ENCODE measurements at places on chromosomes 3 and 15. TPM values are rescaled to one million over a fixed set of nuclear protein-coding genes. Genes with fewer than 3 reads are reported as not detected.
A peak's percentile ranks its signal among the peaks of the same experiment; 100 is the strongest.

GRCh38 chr3:46095307-46095706, 68.0 kb upstream of the XCR1 start:
- peaks cover 23% of the 10 kb centered on the region for H3K4me1 ChIP-seq
- H3K36me3 ChIP-seq: no peaks in the 10 kb centered on the region
- H3K27me3 ChIP-seq: no peaks in the 10 kb centered on the region
- no peak overlapping the region for H3K4me3 ChIP-seq
- no peak for DNase-seq

DNA sequence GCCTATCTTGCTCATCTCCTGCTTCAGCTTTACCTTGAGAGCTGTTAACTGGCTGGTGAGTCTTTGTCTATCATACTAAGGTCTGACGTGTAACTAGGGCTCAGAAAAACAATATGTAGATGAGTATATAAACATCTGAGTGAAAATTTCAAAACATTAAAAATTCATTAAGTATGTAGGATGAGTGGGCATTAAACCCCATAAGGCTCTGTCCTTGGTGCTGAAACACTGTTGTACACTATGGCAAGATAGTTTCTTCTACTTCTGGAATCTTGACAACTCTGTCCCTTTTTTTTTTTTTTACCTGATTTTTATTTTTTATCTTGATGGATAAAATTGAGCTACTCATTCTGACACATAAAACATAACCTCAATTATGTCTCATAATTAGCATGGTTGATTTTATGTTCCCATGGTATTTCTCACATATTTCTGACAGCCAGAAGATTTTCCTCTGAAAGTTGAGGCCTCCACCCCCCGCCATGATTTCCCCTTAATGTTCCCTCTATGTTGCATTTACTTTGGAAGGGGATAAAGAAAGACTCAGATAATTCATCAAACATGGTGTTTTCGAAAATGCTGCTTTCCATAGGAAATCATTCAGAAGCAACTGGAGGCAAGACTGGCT, 54.3 kb downstream of the DGKG start:
- no peak overlapping the region for H3K27ac ChIP-seq
- no peaks in the 10 kb centered on the region for H3K27me3 ChIP-seq
- no peaks in the 10 kb centered on the region for H3K36me3 ChIP-seq
- DNase-seq: no peak
- H3K4me1 ChIP-seq: no peaks in the 10 kb centered on the region

GRCh38 chr3:133362539-133362938, 37.3 kb upstream of the BFSP2 start:
- no peak overlapping the region for H3K4me3 ChIP-seq
- H3K27ac ChIP-seq: no peak overlapping the region
- H3K4me1 ChIP-seq: no peaks in the 10 kb centered on the region
- peak; percentile 34 for DNase-seq

- H3K36me3 ChIP-seq: no peaks in the 10 kb centered on the region
- H3K4me3 ChIP-seq: peak overlapping the region; percentile 64
- peaks cover 37% of the 10 kb centered on the region for H3K4me1 ChIP-seq
- H3K27ac ChIP-seq: peak overlapping the region; percentile 94
- no peak for DNase-seq
- H3K27me3 ChIP-seq: no peaks in the 10 kb centered on the region
Observed at GRCh38 chr3:67654844-67655177, 399 bp upstream of the SUCLG2 start.

DNA sequence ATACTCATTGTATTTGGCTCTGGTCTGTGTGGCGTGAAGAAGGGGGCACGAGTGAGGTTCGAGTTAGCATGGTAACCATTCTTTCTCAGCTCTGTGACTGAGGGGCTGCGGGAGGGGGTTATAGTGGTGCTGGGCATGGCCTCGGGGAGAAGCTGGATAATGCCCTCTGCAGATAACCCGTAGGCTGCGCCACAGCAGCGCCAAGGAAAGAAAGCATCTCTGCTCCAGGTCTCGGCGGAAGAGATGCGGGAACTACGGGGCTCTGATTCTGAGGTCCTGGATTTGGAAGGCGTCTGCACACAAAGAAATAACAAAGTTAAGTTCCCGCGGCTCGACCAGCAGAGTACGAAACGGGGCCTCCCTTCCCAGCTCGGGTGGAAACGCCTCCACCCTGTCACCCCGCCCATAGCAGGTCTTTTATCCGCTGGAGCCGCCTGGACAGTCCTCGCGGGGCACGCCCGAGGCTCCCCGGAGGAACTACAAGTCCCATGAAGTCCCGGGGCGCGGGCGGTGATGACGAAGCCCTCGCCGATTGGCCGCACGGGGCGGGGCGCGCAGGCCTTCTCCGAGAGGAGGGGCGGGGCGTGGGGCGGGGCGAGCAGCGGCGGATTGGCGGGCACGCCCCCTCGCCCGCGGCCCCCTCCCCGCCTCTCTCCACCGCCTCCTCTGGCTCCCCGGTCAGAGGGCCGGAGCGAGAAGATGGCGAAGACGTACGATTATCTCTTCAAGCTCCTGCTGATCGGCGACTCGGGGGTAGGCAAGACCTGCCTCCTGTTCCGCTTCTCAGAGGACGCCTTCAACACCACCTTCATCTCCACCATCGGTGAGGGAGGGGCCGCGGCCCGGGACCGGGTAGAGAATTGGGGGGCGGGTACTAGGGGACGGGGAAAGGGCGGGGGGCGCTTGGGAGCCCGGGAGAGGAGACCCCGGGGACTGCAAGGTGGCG, at the start of gene RAB8B:
Gene RAB8B (plus strand): TSS at position 681 of the 946 bp plus-strand sequence. CDS start 19 bp downstream, at position 700.
- no peaks in the 10 kb centered on the region for H3K27me3 ChIP-seq
- peak within 1 kb of the TSS; percentile 84 for H3K27ac ChIP-seq
- no peaks in the 10 kb centered on the region for H3K36me3 ChIP-seq
- H3K4me3 ChIP-seq: peak within 1 kb of the TSS; percentile 89
- DNase-seq: peak; percentile 98

GRCh38 chr3:36904641-36905040, 40.2 kb downstream of the TRANK1 start:
- DNase-seq: peak; percentile 71
- H3K27ac ChIP-seq: no peak overlapping the region
- peaks cover 4% of the 10 kb centered on the region for H3K36me3 ChIP-seq
- H3K27me3 ChIP-seq: no peaks in the 10 kb centered on the region
- no peak overlapping the region for H3K4me3 ChIP-seq

GRCh38 chr3:30811151-30811795, 83.2 kb downstream of the GADL1 start:
- H3K4me3 ChIP-seq: no peak overlapping the region
- H3K27ac ChIP-seq: peak overlapping the region; percentile 3
- no peaks in the 10 kb centered on the region for H3K4me1 ChIP-seq
- no peak for DNase-seq
- no peaks in the 10 kb centered on the region for H3K36me3 ChIP-seq

DNA sequence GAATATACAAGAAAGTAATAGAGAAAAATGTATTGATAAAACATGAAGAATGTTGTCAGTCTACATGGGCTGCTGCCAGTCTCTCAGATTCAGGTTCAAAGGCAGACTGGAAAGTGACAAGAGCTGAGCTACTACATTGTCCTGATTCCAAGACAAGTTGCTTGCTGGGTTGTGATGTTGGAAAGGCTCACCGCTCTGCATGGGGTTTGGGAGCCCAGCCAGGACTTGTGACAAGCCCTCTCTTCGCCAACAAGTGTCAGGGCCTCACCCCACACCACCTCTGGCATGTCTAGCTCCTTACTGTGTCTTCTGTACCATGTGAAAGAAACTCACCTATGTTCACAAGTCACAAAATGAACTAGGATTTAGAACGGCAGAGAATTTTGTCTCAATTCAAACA, 43.0 kb upstream of the SH3GL3 start:
- no peak overlapping the region for H3K4me3 ChIP-seq
- H3K27me3 ChIP-seq: no peaks in the 10 kb centered on the region
- no peaks in the 10 kb centered on the region for H3K36me3 ChIP-seq
- no peak overlapping the region for H3K27ac ChIP-seq

DNA sequence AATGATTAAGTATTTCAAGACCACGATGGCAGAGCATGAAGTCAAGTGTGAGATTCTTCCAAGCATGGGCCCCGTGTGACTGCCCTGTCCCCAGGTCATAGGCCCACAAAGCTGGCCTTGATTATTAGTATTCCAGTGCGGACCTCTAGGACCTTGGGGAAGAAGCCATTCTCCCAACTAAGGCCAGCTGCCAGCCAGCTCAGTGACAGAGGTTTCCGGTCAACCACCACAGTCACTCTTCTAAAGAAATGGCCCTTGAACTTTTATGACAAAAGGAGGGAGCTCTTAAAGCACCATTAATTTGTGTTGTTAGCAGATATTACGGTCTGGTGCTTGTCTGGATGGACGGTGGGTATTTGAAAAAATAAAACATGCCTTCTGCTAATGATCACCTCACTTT, 28.0 kb downstream of the FAM3D start:
- H3K27me3 ChIP-seq: no peaks in the 10 kb centered on the region
- no peak for DNase-seq
- no peaks in the 10 kb centered on the region for H3K36me3 ChIP-seq
- no peak overlapping the region for H3K27ac ChIP-seq
- H3K4me1 ChIP-seq: peaks cover 7% of the 10 kb centered on the region
- no peak overlapping the region for H3K4me3 ChIP-seq

GRCh38 chr3:127492426-127492825, 98.1 kb downstream of the TPRA1 start:
- no peaks in the 10 kb centered on the region for H3K27me3 ChIP-seq
- no peak overlapping the region for H3K4me3 ChIP-seq
- no peak for DNase-seq
- no peaks in the 10 kb centered on the region for H3K4me1 ChIP-seq
- no peaks in the 10 kb centered on the region for H3K36me3 ChIP-seq

- H3K27me3 ChIP-seq: no peaks in the 10 kb centered on the region
- H3K4me3 ChIP-seq: no peak overlapping the region
- H3K27ac ChIP-seq: no peak overlapping the region
- H3K4me1 ChIP-seq: no peaks in the 10 kb centered on the region
Observed at GRCh38 chr15:91516866-91517265, 336.6 kb upstream of the SLCO3A1 start.

- no peak for DNase-seq
- H3K36me3 ChIP-seq: no peaks in the 10 kb centered on the region
- no peaks in the 10 kb centered on the region for H3K4me1 ChIP-seq
Observed at GRCh38 chr3:191070201-191070600, 128.8 kb upstream of the OSTN start.

DNA sequence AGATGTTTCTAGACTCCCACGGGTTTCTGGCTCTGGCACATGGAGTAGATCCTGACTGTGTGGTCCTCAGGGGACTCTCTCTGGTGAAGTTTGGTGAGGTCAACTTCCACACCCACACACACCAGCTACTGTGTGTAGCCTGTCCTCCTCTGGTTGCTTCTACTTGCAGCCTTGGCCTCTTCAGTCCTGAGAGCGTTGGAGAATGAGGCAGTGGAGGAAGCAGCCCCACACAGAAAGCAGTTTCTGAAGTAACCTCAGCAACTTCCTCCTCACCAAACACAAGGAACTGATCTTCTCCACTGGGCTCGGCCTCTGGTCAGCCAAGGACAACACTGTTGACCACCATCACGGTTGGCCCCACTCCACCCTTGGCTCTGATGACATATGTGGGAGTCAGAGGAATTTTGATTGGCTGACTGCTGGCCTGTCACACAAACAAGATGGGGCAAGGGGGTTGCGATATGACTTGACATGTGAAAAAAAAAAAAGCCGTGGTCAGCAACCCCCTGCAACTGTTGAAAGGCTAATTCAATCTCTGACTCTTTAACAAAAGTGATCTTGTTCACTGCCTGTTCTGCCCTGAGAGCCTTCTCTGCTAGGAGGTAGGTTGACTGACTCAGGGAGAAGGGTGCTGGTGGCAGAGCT, 19.6 kb downstream of the CD86 start:
- H3K36me3 ChIP-seq: no peaks in the 10 kb centered on the region
- H3K27ac ChIP-seq: no peak overlapping the region
- DNase-seq: no peak
- H3K4me3 ChIP-seq: no peak overlapping the region
- H3K27me3 ChIP-seq: no peaks in the 10 kb centered on the region

- H3K36me3 ChIP-seq: peaks cover 34% of the 10 kb centered on the region
- no peak for DNase-seq
- no peaks in the 10 kb centered on the region for H3K4me1 ChIP-seq
- no peak overlapping the region for H3K4me3 ChIP-seq
- no peaks in the 10 kb centered on the region for H3K27me3 ChIP-seq
Observed at GRCh38 chr3:44923632-44924456, 49.4 kb downstream of the TGM4 start.

- H3K36me3 ChIP-seq: no peaks in the 10 kb centered on the region
- H3K4me3 ChIP-seq: no peak overlapping the region
- no peaks in the 10 kb centered on the region for H3K4me1 ChIP-seq
Observed at GRCh38 chr3:55899887-55900286, 412.8 kb upstream of the WNT5A start.

DNA sequence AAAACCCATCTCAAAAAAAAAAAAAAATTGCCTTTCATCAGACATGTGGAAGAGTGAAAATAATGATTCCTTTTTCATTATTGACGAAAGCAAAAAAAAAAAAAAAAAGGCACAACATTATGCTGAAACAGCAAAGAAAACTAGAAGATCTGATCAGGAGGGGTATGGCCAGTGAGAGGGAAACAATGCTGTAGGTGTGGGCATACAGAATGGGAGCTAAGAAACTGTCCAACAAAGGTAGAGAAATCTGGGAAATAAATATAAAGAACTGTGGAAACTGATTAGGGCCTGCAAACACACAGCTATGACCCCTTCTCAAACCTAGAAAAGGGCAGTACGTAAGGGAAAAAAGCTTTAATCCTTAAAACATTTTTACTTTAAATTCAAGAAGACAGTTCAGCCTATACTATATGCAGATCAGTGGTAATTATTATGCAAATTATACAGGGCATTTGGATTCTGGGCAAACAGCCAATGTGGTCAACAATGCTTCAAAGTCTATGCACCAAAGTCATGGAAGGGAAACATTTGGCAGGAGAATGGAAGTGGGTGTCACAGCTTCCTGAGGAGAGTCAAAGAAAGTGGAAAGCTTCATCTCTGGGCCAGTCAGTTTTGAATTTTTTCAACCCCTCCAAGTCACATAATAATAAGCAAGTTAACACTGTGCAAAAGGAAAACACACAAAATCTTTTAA, 68.3 kb upstream of the SLC12A8 start:
- H3K36me3 ChIP-seq: no peaks in the 10 kb centered on the region
- H3K27me3 ChIP-seq: no peaks in the 10 kb centered on the region
- H3K4me3 ChIP-seq: no peak overlapping the region
- H3K27ac ChIP-seq: no peak overlapping the region

DNA sequence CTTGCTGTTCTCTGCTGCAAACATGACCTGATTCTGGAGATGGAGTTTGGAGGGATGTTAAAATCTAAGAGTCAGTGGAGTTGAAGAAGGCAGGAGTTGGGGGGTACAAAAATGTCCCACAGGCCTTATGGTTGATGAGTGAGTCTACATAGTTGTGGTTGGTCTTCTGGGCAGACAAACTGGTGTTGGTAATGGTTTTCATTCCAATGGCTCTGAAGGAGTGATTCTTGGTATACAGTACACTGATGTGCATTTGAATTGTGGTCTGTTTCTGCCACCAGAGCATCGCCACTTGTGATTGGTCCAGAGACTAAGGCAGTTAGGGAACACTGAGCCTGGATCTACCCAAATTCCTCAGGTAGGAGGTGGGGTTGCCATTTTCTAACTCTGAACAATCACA, 514.1 kb upstream of the CFAP20DC start:
- H3K4me3 ChIP-seq: no peak overlapping the region
- H3K36me3 ChIP-seq: no peaks in the 10 kb centered on the region
- H3K27me3 ChIP-seq: no peaks in the 10 kb centered on the region
- H3K4me1 ChIP-seq: no peaks in the 10 kb centered on the region
- DNase-seq: no peak

The LRRC31 gene
- total RNA-seq: not detected

The LRRIQ4 gene
- not detected for total RNA-seq

The ZPLD1 gene
- total RNA-seq: not detected

The C3orf20 gene
- total RNA-seq: 0.49 TPM

The CD80 gene
- total RNA-seq: not detected

The CIB2 gene
- total RNA-seq: 13.0 TPM

The LXN gene
- total RNA-seq: 22.6 TPM

The SMCO1 gene
- not detected for total RNA-seq
